ENCODE measurements at places on chromosomes 13 and 19.

DNA sequence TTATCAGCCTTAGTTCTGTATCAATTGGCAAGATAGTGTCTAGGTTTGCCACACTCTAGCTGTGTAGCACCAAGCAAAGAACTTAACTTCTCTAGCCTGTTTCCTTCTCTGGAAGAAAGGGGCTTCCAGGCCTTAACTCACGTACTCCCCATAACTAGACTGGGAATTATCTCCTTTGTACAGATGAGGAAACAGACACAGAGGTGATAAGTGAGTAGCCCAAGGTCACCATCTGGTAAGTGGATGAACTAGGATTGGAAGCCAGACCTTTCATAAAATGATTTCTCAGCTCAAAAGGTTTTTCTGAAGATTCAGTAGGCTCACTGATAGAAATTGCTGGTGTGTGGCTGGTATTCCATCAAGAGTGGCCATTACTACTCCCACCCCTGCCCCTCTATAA lies 3.1 kb downstream of the ZNF428 start:
- no peak for DNase-seq

GRCh38 chr19:18013210-18014111 lies 5.5 kb downstream of the ARRDC2 start:
- DNase-seq, result no peak

GRCh38 chr19:43554317-43554895 lies 20.9 kb downstream of the XRCC1 start:
- DNase-seq, result no peak

DNA sequence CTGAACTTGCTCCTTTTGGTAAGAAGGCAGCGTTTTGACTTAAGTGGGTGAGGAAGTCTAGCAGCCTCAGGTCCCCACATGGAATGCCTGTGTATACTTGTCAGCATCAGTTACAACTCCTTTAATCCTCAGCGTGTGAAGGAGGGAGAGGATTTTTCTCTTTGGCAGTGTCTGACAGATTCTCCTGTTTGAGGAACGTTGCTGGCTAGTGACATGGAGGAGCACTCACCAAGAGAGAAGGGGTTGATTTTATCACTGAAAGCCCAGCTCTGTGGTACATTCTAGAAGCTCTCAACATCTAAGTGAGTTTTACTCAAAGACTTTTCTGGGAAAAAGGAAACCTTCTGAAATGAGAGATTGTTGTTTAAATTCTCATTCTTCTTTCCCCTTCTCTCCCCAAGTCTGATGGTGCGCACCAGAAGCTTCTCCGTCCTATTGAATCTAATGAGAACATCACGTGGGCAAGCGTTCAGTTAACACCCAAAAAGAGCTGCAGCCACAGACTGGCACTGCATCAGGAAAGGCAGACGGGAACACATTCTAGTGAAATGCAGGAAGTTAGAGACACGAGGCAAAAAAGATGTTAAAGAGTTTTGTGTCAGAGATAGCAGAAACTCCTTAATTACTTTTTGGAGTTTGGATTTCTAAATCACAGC lies 58.2 kb downstream of the GJA3 start:
- DNase-seq, result no peak

- DNase-seq, result no peak
Measured at GRCh38 chr13:36536546-36536945, 104.3 kb downstream of the CCNA1 start.

GRCh38 chr13:106958621-106959048 lies 390.7 kb upstream of the ARGLU1 start:
- DNase-seq, result no peak

GRCh38 chr19:6707011-6707657 lies 13.3 kb downstream of the C3 start:
- no peak for DNase-seq

GRCh38 chr19:42185277-42185676 lies 32.2 kb downstream of the DEDD2 start:
- no peak for DNase-seq

DNA sequence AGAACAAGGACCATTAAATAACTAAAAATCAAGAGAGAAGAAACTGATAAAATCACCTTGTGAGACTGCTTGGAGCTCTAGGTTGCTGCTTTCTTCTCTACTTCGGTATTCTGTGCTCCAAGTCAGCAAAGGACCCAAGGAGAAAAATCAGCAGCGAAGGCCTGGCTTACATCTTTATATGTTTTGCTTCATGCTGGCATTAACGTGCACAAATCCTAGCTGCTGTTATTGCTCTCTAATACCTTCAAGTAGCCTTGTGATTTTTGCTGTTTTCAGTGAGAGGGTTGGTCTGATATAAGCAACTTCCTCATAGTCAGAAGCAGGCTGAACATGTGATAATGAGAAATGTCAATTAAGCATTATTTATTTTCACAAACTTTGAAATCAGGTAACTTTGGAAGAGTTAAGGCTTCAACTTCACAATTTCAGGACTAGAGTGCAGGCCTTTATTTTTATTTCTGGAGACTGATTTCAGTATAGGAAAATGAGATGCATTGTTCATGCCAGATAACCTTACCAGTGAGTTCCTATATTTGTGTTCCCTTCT lies 365.1 kb downstream of the SLC7A1 start:
- DNase-seq, result no peak

DNA sequence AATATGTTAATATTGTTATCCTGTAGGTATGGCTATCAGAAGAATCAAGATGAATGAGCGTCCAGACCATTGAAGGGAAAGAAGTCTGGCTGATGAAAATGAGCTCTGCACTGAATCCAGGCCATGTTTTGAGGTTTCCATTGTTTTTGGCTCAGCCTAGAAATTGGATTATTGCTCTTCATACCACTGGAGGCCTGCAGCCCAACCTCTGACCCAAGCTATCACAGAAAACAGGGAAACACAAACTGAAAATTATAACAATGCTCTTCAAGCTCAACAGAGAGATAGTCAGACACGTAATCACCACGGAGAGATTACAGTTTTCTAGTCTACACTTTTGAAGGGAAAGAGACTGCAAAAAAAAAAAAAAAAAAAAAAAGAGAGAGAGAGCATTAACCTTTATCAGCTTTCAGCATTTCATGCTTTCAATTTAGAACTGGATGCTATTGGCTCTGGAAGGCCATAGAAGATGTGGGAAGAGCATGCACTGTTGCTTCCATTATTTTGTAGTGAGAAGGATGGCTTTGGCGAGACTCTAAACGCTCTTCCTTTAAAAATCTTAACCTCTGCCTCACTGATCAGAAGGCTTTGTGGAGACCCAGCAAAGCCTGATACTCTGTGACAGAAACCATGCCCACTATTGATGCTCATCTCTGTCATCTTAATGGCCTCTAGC lies 10.8 kb downstream of the EDNRB start:
- no peak for DNase-seq

GRCh38 chr13:33194820-33195692 lies 90.5 kb downstream of the STARD13 start:
- no peak for DNase-seq

- DNase-seq, result no peak
Measured at GRCh38 chr19:10966809-10967208, 6.0 kb downstream of the SMARCA4 start.

- no peak for DNase-seq
Measured at GRCh38 chr19:6769006-6769619, 1.9 kb upstream of the SH2D3A start.

DNA sequence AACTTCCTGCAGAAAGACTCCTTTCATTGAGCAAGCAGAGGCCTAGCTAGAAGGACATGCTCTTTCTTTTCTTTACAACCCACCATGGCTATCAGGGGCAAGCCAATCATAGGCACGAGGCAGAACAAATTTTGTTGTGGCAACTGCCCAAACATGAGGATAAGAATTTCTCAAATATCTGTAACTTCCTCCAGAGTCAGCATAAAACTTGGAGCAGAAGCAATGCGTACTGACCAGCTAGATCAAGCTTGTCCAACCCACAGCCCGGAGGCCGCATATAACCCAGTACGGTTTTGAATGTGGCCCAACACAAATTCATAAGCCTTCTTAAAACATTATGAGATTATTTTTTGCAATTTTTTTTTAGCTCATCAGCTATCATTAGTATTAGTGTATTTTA lies 87.0 kb upstream of the SOX21 start:
- no peak for DNase-seq

DNA sequence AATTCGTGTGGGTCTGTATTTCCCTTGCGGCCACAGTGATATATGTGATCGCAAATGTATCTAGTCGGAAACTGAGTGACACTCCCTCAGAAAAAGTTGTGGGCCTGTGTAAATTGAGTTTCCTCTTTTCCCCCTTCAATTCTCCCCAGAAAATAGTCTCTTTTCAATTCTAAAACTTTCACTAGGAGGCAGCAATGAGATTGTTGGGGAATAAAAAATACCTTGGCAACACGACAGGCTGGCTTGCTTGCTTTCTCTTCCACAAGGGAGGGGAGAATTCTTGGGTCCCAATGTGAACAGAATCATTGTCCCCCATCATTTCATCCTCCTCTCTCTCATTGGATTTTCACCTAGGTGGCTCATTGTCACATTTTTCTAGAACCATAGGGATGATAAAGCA lies 3.7 kb upstream of the SOX21 start:
- DNase-seq, result no peak

DNA sequence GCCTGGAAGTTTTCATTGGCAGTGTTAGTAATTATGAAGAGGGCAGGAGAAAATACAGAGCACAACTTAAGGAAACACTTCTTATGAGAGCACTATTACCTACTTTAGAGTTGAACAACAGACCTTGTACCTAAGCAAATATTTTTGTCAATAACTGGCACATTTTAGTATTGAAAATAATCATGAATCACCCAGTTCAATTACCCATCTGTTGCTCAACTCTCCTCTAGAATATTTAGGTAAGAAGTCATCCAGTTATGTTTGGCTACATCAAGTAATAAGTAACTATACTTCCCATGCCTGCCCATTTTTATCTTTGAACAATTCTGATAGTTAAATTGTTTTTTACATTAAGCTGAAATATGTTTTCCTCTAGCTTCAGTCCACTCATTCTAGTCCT lies 893.4 kb downstream of the DIAPH3 start:
- no peak for DNase-seq

DNA sequence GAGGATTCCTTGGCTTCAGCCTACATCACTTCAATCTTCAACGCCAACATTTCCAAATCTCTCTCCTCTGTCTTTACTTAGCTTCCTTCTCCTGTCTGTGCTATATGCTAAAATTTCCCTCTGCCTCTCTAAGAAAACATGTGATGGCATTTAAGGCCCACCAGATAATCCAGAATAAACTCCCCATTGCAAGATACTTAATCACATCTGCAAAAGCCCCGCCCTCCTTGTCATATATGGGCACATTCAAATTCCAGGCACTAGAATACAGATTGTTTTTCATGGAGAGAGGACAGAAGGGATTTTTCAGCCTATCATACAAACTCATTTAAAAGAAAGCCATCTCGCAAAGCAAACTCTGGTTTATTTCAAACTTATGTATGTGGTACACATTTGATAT lies 16.2 kb downstream of the ARGLU1 start:
- DNase-seq, result no peak

GRCh38 chr19:49445997-49446396 lies 4.7 kb upstream of the SLC17A7 start:
- DNase-seq, result no peak

DNA sequence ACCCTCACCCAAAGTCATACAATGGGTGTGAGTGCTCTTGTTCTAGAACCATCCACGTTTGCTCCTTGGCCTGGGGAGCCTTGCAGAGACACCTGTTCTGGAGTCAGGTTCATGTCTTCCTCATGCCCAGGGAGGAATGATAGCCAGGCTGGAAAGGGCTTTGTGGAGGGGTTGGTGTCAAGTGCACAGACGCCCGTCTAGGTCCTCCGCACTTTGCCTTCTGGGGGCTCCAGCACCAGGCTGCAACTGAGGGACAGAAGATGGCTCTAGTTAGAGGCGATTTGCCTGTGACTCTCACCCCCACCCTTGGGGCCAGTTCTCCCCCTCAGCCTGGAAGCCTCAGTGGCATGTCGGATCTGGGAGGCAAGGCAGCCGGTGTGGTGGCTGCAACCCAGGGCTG lies 47.2 kb upstream of the ZNF536 start:
- DNase-seq, result no peak

- no peak for DNase-seq
Measured at GRCh38 chr19:44772959-44773358, 4.7 kb upstream of the CBLC start.

- no peak for DNase-seq
Measured at GRCh38 chr19:15199661-15200552, 888 bp downstream of the NOTCH3 start.

- no peak for DNase-seq
Measured at GRCh38 chr19:38483016-38483630, 49.6 kb downstream of the RYR1 start.

DNA sequence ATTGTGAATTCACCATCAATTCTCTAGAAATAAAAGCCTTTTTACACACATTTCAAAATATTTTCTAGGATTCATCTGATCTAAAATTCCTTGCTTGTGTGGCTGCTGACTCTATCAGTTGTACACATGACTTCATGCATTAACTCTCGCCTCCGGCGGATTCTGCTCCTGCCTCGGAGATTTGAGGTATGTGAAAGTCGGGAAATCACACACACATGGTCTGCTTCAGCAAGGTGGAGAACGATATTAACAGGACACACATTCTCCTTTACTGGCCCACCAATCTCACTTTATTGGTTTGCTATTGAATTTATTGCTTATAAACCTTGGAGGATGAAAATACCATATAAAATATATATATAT lies 855.7 kb downstream of the SLITRK5 start:
- DNase-seq, result no peak

DNA sequence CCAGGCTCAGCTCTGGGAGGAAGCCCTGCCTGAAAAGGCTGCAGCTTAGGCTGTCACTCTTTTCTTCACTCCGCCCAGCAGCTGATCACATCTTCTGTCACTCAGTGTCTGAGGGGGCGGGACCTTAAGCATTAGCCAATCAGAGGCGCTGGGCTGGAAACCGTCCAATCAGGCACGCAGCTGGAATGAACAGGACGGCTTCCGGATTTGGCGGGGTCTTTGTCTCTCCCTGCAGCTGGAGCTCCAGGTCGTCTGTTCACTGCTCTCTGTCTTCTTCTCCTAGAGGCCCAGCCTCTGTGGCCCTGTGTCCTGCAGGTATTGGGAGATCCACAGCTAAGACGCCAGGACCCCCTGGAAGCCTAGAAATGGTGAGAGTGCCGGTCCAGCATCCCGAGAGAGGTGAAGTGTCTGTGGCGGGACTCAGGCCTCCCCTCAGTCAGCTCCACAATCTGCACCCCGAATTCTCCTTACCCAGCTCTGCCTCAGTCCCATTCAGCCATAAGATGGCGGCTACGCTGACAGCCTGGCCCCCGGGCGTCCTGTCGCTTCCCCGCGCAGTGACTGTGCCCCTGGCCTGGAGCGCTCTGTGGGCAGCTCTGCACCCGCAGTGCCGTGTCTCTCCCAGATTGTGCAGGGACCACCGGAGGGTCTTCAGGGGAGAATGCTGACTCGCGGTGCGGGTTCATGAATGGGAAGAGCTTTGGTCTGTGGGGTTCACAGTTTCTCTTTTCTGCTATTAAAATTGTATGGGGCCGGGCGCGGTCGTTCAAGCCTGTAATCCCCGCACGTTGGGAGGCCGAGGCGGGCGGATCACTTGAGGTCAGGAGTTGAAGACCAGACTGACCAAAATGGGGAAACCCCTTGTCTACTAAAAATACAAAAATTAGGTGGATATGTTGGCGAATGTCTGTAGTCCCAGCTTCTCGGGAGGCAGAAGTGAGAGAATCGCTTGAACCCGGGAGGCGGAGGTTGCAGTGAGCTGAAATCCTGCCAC lies at the start of gene ZNF66:
Gene ZNF66 (plus strand): TSS at position 222 of the 994 bp plus-strand sequence. CDS start 144 bp downstream, at position 366.
- DNase-seq, result peak; percentile 93

- no peak for DNase-seq
Measured at GRCh38 chr19:17214508-17215126, 540 bp upstream of the USE1 start.

GRCh38 chr13:78998630-78999315 lies 339.8 kb upstream of the OBI1 start:
- no peak for DNase-seq
